Right ventricle myocardium inferior (tissue), 1 donor: ENCODE measurements at places on chromosomes 11 and 22.

- no peak for DNase-seq
These were observed 210.4 kb downstream of the SNX19 start for GRCh38 chr11:130705670-130706421.

- no peak for DNase-seq
These were observed 47.0 kb upstream of the LINC01488 start for GRCh38 chr11:69434471-69434931.

- no peak for DNase-seq
These were observed 43.2 kb upstream of the DLAT start for GRCh38 chr11:111982019-111982464.

- DNase-seq = peak; percentile 77
These were observed 729 bp downstream of the IL17RA start for GRCh38 chr22:17085277-17086181.

DNA sequence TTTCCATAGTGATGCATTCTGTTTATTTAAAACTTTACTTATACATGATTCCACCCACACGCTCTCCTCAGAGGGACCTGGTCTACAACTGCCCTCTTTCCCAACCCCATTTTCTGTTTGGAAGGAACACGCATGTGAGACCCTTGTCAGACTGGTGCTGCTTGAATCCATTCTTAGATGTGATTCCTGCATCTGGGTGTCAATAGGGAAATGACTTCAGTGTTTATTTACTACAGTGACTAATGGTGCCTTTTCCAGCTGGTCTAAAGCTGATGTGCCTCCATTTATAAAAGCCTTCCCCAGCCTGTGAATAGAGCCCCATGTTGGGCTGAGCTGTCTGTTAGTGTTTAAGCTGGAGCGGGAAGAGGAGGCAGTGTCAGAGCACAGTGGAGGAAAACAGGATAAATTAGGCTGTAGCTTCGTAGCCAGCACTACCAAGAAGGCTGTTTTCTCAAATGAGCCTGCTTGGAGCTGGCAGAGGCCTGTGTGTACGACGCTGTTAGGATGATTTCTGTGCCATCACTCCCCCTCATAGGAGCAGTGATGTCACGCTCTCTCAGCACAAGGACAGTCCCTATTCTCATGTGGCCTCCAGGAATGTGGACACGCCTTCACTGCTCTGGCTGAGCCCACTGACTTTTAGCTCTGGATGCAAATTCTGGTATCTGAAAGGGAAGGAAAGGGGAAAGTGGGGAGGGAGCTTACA, 18.9 kb upstream of the C11orf96 start:
- peak; percentile 72 for DNase-seq

DNA sequence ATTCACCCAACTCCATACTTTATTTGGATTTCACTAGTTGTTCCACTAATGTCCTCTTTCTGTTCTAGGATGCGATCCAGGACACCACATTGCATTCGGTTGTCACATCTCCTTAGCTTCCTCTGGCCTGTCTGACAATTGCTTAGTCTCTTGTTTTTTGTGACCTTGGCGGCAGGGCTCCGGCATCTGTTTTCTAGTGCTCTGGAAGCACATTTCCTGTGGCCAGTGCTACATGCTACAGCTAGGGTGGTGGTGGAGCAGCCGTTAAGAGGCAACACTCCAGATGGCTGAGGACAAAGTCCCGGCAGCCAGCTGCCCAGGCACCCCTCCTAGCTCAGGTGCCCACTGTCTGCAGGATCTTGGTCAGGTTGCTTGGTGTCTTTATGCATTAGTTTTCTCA, 6.8 kb downstream of the STX3 start:
- DNase-seq = no peak

DNA sequence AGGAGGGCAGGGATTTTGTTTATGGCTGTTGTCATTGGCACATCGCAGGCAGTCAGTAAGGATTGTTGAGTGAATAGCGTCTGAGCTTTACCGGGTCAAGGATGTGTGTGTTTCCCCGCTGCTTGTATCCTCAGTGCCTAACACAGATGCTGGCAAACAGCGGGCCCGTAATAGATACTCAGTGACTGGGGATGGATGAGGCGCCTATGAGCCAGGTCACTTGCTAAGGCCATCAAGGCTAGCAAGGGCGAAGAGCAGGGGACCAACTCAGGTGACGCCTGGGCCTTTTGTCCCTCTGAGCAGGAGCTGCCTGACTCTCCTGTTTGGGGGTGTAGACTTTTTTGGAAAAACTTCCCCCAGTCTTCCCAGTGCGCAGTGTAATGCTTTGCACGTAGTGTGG, 118.1 kb downstream of the HIPK3 start:
- DNase-seq = peak; percentile 59

- no peak for DNase-seq
These were observed 25.1 kb downstream of the TMPRSS6 start for GRCh38 chr22:37084385-37084784.

- no peak for DNase-seq
These were observed 4.6 kb downstream of the C11orf24 start for GRCh38 chr11:68266936-68267880.

- no peak for DNase-seq
These were observed 16.7 kb upstream of the PHF21B start for GRCh38 chr22:45026511-45026910.

DNA sequence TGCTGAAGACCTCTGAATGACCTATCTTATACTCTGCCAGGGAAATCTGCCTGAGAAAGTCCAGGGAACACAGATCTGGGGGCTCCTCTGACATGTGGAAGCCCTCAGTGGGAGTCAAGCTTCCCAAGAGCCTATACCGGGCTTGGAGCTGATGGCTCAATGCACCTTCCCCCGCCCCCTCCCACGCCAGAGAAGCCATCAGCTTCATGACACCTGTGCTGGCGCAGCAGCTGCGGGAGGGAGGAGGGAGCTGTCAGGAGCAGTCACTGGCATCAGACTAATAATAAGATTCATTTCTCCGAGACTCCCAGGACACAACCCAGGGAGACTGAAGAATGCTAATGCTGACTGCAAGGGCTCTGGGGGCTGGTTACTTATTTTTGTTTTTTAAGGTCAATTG, 47.8 kb downstream of the SPATA19 start:
- no peak for DNase-seq

DNA sequence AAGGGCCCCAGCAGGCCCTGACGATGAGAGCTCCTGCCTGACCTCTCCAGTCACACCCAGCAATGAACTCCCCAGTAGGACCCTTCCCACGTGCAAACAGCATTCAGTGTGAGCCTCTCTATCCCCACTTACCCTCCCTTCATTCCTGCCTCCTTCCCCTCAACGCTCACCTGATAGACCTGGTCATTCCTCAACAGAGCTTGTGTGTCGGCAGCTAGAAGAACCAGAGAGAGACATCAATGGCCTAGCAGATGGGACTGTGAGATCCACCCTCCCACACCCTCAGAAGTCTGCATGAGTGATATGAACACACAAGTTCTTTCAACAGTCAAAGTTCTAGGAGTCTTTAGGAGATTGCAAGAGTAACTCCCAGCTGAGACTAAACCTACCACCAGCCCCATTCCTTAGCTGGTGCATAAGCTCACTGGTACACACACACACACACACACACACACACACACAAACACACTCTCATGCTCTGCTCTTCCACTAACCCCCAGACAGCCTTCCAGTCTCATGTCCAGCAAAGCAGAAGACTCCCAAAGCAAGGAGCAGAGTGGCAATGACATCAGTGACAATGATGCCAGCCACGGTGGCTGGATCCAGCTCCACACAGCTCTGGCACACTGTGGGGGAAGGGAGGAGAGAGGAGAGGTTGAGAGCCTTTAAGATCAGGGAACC, 3.1 kb downstream of the CD3D start:
- no peak for DNase-seq

DNA sequence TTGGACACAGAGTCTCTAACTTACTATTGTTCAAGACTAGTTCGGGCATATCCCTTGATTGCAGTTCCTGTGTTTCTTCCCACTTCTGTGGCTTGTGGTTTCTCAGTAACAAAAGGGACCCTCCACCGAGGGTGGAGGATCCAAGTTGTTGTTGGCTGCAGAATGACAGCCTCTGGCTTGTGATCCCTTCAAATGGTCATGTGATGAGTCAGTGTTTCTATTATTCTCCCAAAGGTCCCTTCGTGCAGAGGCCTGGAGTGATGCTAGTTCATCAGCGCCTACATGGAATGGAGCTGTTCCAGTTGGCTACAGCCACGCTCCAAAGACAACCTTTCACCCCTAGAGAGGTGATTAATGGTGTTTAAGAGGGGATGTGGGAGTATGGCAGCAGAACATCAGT, 2.6 kb upstream of the VWCE start:
- no peak for DNase-seq
